ENCODE measurements at places on chromosomes 3 and 15.

- no peak for DNase-seq
Observed at GRCh38 chr15:79602731-79603130, 170.6 kb downstream of the MINAR1 start.

DNA sequence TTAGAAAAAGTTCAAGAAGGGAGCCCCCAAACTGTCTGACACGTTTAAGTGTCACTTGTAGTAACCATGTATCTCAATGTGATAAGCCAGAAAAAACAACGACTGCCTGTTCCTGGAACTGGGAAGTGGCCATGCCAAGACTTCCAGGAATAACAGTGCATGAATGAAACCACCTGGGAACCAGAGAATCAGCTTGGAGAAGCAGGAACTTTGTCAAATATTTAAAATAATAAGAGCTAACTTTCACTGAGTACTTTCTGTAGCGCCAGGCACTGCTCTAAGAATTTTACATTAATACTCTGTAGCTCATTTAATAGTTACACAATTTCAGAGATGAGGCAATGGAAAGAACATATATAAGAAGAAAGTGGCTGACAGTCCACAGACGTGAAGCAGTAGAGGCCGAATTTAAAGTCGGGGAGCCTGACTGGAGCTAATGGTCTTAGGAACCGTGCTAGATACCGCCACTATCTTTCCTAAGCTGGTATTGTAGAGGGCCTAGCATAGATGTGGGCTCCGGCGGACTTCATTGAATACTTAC is 876 bp downstream of the PLSCR1 start:
- DNase-seq, result peak; percentile 79

- DNase-seq, result no peak
Observed at GRCh38 chr15:33161209-33161608, 33.3 kb downstream of the FMN1 start.

GRCh38 chr15:38691965-38692788 is 127.6 kb upstream of the RASGRP1 start:
- DNase-seq, result no peak

DNA sequence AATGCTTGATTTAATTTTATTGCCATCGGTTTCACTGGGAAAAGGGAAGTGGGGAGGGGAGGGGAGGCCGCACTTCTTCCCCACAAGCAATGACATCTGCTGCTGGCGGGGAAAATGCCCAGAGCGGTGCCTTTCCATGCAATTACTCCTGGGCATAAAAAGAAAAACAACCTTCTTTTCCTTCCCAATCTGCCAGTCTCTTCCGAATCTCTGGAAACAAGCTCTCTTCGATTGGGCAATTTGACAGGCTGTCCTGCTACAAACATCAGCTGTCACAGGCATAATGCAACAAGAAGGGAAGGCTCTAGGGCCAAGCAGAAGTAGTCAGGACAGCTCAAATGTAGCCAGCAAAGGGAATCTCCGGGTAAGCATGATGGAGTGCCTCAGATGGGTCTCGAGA is 93.4 kb upstream of the STRIT1 start:
- DNase-seq, result no peak

DNA sequence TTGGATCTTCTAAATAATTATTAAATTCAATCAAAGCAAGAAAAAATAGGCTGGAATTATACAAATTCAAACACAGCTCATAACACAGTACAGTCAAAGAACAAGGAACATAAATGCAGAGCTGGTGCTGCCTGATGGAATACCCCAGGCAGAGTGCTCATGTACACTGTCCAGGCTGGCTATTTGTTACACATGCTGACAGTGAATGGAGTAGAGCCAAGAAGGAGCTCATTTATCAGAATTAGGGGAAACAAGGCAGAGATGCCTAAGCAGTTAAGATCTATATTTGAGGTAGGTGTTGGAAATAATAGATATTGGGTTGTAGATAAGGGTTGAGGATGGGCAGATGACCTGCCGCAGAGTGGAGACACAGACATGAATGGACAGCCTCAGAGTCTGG is 788.2 kb upstream of the ARPP21 start:
- no peak for DNase-seq

DNA sequence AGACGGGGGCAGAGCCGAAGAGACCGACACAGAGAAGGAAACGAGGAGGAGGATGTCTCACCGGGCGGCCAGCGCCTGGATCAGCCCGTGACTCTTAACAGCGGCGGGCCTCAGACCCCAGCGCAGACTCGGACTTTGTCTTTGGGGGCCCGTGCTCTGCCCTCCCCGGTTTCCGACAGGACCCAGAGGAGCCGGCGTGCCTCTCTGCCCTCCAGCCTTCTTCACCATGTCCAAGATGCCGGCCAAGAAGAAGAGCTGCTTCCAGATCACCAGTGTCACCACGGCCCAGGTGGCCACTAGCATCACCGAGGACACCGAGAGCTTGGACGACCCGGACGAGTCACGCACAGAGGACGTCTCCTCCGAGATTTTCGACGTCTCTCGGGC is 1.0 kb downstream of the TSC22D2 start:
- no peak for DNase-seq

- peak; percentile 63 for DNase-seq
Observed at GRCh38 chr3:39000008-39000450, 51.7 kb downstream of the SCN11A start.

DNA sequence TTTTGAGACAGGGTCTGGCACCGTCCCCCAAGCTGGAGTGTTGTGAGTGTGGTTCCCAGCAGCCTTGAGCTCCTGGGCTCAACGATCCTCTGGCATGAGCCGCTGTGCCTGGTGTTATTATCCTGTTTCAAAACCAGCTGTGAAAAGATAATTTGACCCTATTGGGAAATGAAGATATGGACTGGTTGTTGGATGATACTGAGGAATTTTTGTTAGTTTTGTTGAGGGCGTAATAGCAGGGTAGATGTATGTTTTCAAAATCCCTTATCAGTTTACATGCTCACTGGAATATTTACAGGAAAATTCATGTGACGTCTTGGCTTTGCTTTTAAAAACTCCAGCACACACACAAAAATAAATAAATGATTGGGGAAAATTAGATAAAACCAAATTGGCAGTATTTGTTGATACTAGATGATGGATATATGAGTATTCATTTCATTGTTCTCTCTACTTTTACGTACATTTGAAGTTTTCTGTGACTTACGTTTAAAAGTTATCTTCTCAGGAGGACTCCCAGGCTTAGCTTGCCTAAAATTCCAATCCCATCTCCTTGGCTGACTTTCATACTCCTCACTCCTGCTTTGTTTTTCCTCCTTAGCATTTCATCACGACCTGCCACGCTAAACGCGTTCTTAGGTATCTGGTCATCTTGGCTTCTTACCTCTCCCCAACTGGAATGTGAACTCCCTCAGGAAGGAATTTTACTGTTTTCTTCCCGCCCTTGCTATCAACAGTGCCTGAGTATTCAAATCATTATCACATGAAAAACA is 56.8 kb upstream of the TFRC start:
- DNase-seq, result peak; percentile 65

GRCh38 chr3:158434412-158435038 is 136.5 kb upstream of the MLF1 start:
- DNase-seq, result peak; percentile 81

GRCh38 chr3:148971401-148972163 is 19.8 kb upstream of the GYG1 start:
- peak; percentile 55 for DNase-seq

- peak; percentile 91 for DNase-seq
Observed at GRCh38 chr3:106345353-106346027, 476.7 kb upstream of the CBLB start.

GRCh38 chr3:97816811-97817210 is 5.0 kb upstream of the CRYBG3 start:
- no peak for DNase-seq

DNA sequence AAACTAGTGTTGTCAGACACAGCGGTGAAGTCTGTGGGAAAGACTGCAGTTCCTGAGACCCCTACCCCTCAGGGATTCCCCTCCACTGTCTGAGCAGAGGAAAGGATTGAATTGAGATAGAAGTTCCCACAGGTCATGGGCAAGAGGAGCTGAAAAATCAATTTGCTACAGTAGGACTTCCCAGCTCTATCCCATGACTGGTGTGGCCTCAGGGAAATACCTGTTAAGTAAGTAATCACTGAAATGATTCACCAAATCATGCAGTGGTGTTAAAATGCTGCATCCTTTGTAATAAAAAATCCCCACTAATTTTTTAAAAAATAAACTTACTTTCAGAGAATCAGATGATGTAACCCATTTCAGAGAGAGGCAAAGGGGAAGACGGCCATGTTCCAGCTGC is 45.0 kb upstream of the SPRED1 start:
- DNase-seq, result no peak

DNA sequence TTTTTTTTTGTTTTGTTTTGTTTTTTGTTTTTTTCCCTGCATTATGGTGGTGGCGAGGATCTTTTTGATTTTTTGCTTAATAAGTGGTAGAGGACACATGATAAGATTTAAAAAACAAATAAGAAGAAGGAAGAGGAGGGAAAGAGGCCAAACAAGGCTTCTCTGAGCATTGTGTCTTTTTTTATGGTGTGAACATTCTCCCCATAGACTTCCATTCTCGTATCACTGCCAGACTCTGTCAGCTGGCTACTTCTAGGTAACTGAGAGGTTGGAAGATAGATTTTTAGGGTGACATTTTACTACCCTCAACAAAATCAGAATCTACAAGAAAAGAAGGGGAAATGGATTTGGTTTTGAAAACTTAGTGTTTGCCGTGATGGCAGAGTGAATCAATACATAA is 3.8 kb downstream of the NLGN1 start:
- no peak for DNase-seq

- DNase-seq, result peak; percentile 26
Observed at GRCh38 chr3:190840146-190840545, 22.3 kb downstream of the GMNC start.

- DNase-seq, result no peak
Observed at GRCh38 chr15:53830707-53831386, 71.4 kb upstream of the WDR72 start.

- DNase-seq, result no peak
Observed at GRCh38 chr3:78507196-78507984, 1260.4 kb downstream of the ROBO1 start.

GRCh38 chr15:88382482-88382983 is 84.7 kb downstream of the MRPL46 start:
- DNase-seq, result peak; percentile 15

GRCh38 chr3:45545476-45545875 is 49.1 kb upstream of the LIMD1 start:
- peak; percentile 62 for DNase-seq

- DNase-seq, result peak; percentile 98
Observed at GRCh38 chr3:11185564-11186317, 31.4 kb downstream of the HRH1 start.

DNA sequence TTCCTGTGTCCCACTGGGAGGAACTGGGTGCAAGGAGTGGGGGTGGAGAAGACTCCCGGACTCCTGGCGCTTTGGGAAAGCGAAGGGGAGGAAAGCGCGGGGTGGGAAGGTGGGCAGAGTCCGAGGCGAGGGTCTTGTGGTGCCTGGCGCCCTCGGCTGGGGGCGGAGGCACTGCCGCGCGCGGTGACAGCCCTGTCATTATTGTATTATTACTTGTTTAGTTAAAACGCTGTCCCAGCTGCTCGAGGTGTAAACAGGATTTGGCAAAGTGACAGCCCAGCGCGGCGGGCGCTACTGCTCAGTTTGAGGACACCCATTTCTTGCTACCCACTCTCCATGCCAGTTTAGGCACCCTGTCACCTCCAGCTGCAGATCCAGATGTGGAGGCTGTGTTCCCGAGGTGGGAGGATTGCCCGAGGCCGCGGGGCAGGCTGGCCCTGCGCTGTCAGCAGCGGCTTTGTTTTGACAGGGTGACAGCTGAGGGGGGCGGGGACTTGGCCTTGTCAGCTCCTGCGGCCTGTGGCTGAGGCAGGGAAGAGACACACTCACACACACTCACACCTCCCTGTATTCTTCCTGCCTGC is 1.0 kb downstream of the KAT2B start:
- DNase-seq, result peak; percentile 60

DNA sequence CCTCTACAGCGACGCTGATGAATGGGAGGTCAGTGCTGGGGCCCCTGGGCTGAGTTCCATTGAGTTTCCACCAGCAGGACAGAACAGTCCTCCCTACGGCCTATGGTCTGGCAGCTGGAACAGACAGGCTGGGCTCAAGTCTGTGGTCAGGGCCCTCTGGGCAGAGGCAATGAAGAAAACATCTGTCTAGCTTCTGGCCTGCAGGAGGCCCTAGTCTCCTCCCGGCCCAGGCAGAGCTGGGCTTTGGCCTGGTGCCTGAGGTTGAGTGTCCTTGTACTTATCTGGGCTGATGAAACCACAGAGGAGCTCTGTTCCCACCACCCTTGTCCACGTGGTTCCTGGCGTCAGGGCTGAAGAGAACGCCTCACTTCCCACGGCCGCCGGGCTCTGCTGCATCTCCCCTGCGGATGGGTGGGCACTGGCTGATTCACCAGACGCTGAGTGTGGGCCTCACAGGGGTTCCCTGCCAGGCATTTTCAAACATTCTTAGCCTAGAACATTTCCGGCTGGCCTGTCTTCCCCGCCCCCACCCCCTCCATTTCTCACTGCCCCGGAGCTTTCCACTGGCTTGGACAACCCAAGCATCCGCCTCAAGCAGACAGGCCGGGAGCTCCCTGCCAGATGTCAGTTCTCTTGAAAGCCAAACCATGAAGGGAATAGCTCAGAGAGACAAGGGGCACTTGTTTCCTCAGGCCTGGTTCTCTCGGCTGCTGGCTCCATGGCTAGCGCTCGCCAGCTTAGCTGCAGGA is 20.3 kb downstream of the PPCDC start:
- DNase-seq, result peak; percentile 100

- DNase-seq, result no peak
Observed at GRCh38 chr15:48515500-48515899, 130.0 kb downstream of the FBN1 start.

DNA sequence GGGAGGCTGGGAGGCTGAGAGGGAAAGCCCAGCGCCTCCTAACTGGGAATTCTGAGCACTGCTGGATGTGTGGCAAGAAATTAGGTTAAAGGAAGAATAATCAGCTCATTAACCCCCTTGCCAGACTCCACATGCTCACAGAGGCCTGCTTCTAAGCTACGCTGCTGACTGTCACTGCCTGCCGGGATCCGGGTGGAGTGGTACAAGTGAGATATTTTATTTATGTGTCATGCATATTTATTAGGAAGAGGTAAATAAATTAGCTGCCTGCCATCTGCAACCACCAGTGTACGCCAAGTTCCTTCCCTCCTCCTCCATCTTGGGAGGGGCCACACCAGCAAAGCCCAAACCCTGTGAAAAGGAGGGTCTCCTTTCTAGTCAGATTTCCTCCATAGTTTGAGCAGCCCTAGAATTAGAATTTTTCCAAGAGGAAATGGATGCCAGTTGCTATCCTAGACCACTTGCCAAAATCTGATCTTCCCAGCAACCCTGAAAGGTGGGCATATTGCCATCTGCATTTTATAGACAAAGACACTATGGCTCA is 43.5 kb upstream of the GRIP2 start:
- no peak for DNase-seq

- DNase-seq, result no peak
Observed at GRCh38 chr3:74057169-74057568, 432.4 kb upstream of the PDZRN3 start.
